SK-N-DZ (cell line): ENCODE measurements at places on chromosomes 4 and X.

GRCh38 chrX:152638443-152638904 lies 779 bp downstream of the GABRQ start:
- DNase-seq = no peak

DNA sequence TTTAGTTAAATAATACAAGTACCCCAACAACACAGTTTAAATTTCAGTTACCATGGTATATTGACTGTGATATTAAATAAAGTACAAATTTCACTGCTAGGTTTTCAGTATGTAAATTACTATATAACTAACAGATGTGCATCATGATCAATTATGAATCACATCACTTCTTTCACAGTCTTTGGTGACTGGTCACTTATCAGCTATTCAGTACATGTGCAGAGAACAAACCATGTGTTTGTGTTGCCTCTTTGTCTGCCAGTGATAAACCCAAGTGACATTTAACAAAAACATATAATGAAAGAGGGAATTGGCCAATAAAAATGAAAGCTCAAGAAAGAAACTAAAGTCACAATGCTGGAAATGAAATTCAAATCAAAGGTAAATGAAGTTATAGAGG lies 249.3 kb downstream of the CHIC1 start:
- DNase-seq = no peak

DNA sequence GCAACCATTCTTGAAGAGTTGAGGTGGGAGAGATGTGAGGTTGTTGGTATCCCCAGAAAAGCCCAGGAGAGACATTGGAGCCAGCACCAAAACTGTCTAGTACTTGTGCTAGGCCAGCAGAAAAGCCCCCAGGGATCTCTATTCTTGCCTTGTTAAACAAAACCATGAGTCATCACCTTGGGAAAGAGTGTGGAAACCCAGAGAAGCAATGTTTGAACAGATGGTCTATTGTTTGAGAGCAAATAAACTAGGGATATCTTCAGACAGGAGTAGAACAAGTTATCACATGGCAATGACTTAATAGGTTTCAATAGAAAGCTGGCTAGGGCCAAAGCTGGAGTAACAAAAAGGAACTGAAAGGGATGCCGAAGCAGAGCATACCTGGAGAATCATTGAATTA lies 195.7 kb upstream of the CASK start:
- no peak for DNase-seq

DNA sequence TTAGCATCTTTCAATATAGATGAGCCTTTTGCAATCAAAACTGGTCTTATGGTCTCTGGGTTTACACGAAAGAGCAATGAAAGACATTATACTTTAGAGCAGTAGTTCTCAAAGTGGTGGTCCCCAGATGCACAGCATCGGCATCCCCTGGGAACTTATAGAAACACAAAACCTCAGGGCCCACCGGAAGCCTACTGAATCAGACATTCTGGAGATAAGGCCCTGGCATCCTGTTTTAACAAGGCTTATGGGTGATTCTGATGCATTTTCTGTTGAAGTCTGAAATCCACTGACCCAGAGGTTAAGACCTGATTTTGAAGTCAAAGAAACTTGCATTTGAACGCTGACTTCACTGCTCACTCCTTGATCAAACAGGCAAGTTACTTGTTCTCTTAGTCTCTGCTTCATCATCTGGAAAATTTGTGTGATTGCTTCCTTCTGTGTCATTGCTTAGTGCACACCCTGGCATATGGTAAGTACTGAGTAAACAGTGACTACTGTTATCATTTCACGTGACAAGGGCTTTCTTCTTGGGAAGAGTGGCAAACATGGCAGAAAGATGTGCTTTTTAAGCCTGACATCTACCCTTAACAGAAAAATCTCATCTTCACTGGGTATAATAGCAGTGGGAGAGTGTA lies 14.5 kb downstream of the CHRNA9 start:
- DNase-seq = no peak

DNA sequence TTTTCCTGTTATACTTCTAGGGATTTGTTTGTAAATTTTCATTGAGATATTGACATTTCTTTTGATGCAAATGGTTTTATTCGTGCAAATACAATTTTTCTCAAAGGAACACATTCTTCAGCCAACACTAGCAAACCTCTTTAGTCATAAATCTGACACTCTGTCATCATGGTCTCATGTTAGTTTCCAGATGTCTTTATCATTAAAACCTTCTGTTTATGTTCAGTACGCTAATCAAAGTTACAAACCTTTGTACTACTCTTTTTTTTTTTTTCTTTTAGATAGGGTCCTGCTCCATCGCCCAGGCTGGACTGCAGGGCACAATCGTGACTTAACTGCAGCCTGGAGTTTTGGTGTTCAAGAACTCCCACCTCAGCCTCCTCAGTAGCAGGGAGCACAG lies 7.1 kb downstream of the SLC25A31 start:
- DNase-seq = no peak
